Stimulated activated CD8-positive, alpha-beta memory T cell treated with anti-CD3 and anti-CD28 coated beads, Interleukin-4, amount 100 ng/mL, for 24 hours (primary cell): ENCODE measurements at places on chromosomes 2 and 18.

- DNase-seq = peak; percentile 49
Observed at GRCh38 chr18:111306-112014, 46.9 kb upstream of the USP14 start.

DNA sequence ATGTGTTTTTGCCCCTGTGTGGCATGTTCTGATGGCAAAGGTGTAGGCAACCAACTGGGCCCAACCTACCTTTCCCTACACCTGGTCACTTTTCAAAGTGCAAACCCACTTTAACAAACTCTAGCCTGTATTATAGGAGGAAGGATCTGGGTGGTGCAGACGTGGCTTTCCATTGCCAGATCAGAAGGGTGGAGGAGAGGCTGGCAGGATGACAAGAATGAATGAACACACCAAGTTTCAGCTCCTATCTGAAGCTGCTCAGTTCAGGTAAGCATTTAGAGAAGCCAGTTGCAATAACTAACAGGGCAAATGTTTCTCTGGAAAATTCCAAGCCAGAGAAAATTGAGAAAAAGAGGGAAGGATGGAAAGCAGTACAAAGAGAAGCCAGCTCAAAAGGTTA lies 707 bp upstream of the SERPINB7 start:
- DNase-seq = no peak

DNA sequence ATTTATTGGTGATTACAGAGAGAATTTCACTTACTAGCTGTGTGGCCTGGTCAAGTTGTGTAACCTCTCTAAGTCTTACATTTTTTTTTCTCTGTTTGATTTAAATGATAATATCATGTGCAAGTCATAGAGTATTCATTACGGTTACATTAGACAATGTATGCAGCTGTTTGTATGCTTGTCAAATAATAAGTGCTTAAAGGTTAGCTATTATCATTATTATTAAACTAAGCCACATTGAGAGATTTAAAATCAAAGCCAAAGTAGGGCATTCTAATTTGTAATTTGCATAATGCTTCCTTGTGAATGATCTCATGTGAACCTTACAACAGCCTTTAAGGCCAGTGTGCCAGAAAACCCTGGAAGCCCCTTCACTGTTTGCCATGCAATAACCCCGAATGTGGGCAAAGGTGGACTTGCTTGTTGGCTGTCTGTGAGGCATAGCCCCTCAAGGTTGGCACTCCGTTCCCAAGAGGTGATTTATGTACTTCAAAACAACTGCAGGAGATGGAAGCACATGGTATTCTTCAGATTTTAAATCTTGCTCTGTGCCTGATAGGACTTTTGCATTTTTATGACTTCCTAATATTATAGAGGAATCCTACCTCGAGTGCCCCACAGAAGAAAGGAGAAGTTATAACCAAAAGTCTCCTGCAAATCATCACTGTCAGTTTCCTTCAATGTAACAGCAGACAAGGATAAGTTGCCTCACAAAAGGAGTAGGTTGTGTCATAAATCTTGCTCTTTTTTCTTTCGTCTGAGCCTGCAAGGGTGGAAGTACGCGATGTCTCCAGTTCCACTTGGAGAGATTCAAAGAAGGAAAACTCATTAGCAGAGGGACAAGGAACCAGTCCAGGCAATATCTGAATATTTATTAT lies 272.0 kb downstream of the TGIF1 start:
- DNase-seq = no peak

- DNase-seq = no peak
Observed at GRCh38 chr18:73986711-73987110, 160.9 kb downstream of the FBXO15 start.

DNA sequence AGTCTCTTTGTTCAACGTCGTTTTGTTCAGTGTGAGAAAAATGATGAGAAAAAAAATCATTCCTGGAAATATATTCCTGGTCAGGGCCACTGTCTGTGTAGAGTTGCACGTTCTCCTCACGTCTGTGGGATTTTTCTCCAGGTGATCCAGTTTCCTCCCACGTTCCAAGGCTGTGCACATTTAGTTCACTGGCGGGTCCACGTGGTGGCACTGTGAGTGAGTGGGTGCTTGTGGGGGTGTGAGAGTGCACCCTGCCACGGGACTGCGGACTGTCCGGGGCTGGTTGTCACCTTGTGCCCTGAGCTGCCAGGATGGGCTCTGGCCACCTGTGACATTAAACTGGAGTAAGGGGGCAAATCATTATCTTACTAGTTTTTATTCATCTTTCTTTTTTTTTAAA lies 30.3 kb upstream of the ACYP2 start:
- DNase-seq = no peak

DNA sequence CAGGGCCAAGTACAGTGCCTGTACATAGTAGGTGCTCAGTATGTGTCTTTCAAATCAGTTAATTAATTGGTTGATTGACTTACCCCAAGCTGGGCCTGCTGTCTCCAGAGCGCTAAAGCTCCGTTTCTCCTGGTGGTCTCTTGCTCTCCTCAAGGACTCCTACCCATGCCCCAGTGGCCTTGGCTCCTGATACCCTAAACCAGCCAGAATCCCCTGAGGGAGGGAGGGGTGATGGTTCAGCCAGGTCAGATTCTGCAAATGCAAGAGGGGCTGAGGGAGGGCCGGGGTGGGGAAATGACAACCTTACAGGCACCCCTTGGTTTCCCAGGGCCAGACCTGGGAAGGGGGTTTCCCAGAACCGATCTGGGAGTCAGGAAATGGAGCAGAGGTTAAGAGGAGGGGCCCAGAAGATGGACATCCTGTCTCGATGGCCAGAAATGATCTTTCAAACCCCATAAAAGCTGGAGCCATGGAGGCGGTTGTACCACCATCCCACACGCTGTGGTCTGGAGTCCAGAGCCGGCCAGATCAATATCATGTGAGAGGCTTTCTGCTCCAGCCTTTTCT lies 209.1 kb downstream of the TNS1 start:
- no peak for DNase-seq

- no peak for DNase-seq
Observed at GRCh38 chr18:1522249-1522615, 617.6 kb downstream of the ADCYAP1 start.

- no peak for DNase-seq
Observed at GRCh38 chr18:35680139-35680551, 98.6 kb downstream of the GALNT1 start.

DNA sequence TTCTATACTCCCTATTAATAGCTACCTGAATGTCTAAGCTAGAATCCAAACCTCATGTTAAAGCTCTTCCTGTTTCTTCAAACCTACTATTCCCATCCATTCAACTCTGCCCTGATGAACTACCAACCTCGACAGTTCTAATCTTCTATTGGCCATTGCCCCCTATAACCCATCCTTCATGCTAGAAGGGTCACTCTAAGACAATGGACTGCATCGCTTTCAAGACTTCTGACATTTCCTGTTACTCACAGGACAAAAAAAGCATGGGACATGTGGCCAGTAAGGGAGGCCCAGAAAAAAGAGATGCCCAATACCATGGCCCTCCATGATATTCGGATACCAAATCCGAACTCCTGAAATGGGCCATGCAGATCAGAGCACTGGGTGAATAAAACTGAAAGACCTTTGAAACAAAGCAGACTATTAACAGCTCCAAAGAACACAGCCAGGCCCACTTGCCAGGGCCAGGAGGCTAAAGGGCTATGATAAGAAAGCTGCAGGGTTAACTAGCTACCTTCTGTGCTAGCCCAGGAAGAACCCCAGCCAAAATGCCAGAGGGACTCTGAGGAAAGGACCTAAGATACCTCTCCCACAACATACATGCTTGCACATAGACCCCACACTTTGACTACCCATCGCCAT lies 4.5 kb downstream of the B4GALT6 start:
- no peak for DNase-seq

- no peak for DNase-seq
Observed at GRCh38 chr2:9982248-9982647, 30.8 kb downstream of the GRHL1 start.

DNA sequence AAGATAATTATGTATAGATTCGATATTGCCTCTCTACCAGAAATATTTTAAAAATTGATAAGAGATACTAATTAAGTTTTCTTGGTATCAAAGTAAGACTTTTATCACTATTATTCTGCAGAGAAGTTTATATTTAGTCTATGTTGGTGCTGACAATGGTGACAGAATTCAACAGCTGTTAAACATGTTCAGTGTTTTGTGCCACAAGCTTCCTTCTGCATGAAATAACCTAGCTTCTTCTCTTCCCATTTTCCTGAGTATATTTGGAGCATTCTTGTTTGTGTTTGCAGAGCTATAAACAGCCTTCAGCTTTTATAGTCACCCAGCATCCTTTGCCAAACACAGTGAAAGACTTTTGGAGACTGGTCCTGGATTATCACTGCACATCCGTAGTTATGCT lies 229.2 kb upstream of the RAB12 start:
- DNase-seq = no peak

- DNase-seq = no peak
Observed at GRCh38 chr2:27102329-27102728, 15.8 kb downstream of the KHK start.

GRCh38 chr2:212282671-212283261 lies 255.8 kb downstream of the ERBB4 start:
- no peak for DNase-seq

- no peak for DNase-seq
Observed at GRCh38 chr2:166419616-166419934, 43.8 kb upstream of the SCN9A start.

DNA sequence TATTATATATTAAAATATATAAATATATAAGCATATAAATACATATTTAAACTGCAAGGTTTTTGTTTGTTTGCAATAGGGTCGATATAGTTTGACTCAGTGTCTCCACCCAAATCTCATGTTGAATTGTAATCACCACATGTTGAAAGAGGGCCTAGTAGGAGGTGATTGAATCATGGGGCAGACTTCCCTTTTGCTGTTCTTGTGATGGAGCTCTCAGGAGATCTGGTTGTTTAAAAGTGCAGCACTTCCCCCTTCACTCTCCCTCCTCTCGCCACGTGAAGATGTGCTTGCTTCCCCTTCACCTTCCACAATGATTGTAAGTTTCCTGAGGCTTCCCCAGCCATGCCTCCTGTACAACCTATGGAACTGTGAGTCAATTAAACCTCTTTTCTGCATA lies 2137.3 kb upstream of the CELF4 start:
- no peak for DNase-seq

GRCh38 chr18:55268151-55268601 lies 308.9 kb upstream of the CCDC68 start:
- DNase-seq = no peak

- no peak for DNase-seq
Observed at GRCh38 chr18:22102953-22103646, 66.3 kb upstream of the GATA6 start.

- no peak for DNase-seq
Observed at GRCh38 chr18:6366776-6367175, 47.9 kb downstream of the L3MBTL4 start.

DNA sequence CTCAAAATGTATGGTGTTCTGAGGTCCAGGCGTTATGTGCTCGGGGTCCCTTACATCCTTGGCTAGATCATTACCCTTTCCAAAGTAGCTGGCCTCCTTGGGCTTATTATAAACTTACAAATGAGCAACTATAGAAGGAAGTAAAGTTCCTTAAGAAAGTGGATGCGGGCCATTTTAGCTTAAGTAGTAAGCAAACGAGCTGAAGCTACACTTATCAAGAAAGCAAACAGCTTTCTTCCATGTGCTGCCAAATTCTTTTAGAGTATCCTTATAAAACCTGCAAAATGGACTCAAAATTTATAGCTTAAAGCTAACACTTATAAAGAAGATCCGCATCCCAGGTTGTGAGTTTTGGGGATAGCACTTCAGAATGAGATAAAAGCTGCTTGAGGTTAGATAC lies 75.3 kb downstream of the ACTR3 start:
- no peak for DNase-seq

DNA sequence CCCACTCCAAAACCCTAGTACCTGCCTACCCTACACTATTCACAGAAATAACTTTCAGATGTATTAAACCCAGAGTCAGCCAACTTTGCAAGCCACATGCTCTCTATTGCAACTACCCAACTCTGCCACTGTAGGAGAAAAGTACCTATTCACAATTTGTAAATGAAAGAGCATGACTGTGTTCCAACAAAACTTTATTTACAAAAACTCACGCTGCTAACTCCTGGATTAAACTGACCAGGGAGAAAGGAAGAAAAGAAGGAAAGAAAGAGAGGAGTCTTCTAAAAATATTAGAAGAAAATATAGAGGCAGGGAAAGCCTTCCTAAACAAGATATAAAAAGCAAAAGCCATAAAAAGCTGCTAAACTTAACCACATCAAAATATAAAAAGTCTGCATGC lies 24.6 kb downstream of the SLC1A4 start:
- no peak for DNase-seq

DNA sequence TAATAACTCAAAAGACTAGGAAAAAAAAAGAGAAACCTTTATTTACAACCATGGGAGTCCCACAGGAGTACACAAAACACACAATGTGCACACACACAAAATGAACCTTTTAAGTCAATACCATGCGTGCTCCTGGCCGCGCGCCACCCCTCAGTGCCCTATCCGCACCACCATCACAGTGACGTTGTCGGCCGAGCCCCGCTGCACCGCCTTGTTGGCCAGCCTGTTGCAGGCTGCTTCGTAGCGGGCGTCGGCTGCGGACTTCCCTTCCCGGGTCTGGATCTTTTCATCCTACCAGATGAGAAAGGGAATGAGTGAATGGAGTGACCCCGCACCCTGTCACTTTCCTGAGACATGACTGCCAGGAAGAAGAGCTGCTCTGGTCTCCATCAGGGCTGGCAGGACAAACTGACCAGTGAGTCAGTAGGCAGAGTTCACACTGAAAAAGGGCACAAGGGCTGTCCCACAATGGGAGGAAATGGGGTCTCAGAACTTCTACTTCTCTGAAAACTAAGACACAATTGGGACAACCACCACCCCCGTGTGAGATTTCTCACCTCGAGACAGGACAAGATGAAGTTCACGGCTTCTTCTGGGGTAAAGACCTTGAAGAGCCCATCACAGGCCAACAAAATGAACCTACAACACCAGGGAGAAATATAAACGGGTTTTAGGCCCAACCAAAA lies 11.8 kb downstream of the ERFE start:
- no peak for DNase-seq

DNA sequence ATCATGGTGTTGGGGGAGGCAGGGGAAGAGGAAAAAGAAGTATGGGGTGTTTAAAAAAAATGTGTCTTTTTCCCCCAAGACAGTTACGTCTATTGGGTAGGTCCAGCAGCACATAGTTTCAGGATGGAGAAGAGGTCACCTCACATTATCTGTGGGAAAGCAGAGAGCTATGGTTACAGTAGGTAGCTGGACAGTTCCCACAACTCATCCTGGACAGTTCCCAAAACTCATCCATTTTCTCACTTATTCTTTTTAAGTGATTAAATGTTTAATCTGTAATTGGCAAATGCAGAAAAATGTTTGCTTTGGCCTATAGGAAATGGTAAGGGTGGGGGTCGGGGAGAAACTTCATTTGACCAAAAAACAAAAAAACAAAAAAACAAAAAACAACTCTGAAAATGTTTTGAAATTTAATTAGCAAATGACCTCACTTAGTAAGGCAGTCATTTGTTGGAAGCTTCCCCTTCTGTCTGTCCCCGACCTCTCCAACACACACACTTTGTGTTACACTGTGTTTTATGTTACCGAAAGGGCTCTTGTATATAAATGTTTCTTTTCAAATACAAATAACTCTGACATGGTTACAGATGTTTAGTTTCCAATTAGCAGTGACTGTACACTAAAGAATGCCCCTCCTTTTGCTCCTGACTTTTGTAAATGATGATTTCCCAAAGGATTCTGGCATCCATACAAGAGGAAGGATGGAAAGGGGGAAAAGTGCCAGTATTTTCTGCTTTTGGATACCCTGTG lies 173.3 kb upstream of the ZFP36L2 start:
- DNase-seq = no peak
